ENCODE measurements at places on chromosomes 7 and 10. TPM values are rescaled to one million over a fixed set of nuclear protein-coding genes. Genes with fewer than 3 reads are reported as not detected.
A peak's percentile ranks its signal among the peaks of the same experiment; 100 is the strongest.

The SRGN gene
- total RNA-seq, result 7.9 TPM

The MYOZ1 gene
- 0.44 TPM for total RNA-seq

The ITGB8 gene
- 16.3 TPM for total RNA-seq

The ANKRD7 gene
- total RNA-seq, result not detected

The FAM25G gene
- 3.4 TPM for total RNA-seq

The STEAP4 gene
- total RNA-seq, result 23.6 TPM

The C7orf33 gene
- total RNA-seq, result not detected

The TFR2 gene
- total RNA-seq, result 0.68 TPM

The PANK1 gene
- total RNA-seq, result 5.7 TPM

The AKR1C2 gene
- 115 TPM for total RNA-seq

The GRID2IP gene
- total RNA-seq, result 0.12 TPM

The STOX1 gene
- total RNA-seq, result 0.28 TPM

DNA sequence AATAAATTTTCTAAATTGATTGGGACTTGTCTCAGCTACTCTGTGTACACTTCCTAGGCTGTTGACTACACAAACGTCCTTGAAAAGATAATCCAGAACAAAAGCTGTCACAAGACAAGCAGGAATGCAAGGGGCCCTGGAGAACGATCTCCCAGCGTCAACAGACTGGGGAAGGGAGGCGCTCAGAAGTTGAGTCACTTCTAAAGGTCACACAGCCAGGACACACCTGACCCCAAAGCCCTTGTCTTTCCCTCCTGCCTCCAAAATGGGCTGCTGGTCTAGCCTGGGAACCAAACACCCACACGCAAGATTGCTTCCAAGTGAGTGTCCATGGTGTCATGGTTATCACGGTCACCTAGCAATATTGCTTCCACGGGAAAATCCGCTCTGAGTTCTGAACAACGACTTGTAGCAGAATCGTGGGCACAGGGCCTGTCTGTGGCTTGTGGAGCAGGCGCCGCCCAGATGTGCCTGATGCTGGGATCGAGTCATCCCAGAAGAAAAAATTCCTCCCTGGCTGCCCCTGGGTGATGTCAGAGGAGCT, 49.8 kb downstream of the SPOCK2 start:
- ATAC-seq, result no peak

- no peak for ATAC-seq
Observed at GRCh38 chr10:36446881-36447280, 678.5 kb upstream of the ANKRD30A start.

DNA sequence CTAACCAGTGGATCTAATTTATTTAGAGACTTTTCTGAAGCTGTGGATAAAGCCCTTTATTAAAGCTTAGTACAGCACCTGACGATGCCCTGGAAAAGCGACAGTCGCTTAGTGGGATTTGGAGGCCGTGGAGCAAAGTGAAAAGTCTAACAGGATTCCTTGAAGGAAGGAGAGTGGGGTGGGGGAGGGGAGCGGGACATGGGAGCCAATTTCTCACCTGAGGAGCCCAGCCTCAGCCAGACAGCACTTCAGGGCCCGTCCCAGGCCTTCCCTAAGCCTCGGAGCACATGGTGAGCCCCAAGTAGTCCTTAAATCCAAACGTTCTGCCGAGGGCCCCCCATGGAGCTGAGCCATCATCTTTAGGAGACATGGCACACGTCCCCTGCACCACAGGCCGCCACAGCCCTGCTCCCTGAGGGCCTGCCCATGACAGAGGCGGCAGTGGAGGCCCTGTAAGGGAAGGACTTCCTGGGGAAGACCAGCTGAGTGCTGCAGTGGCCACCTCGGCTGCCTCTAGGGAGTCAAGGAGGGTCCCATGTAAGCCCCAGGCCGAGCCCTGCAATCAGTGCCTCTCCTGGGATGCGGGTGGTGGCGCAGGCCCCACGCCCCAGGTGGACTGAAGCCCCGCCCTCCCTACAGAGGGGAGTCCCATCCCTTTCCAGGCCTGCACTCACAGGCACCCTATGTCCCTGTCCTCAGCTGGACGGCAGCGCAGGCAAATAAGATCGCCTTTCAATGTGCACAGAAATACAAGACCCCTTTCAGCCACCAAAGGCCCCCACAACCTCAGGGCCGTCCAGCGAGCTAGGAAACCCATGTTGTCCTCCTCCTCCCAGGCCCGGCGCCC, 187.0 kb downstream of the MAD1L1 start:
- no peak for ATAC-seq

- peak; percentile 70 for ATAC-seq
Observed at GRCh38 chr7:130941322-130942210, 207.6 kb upstream of the KLF14 start.

GRCh38 chr7:97868314-97868713, 3.9 kb downstream of the ASNS start:
- no peak for ATAC-seq

DNA sequence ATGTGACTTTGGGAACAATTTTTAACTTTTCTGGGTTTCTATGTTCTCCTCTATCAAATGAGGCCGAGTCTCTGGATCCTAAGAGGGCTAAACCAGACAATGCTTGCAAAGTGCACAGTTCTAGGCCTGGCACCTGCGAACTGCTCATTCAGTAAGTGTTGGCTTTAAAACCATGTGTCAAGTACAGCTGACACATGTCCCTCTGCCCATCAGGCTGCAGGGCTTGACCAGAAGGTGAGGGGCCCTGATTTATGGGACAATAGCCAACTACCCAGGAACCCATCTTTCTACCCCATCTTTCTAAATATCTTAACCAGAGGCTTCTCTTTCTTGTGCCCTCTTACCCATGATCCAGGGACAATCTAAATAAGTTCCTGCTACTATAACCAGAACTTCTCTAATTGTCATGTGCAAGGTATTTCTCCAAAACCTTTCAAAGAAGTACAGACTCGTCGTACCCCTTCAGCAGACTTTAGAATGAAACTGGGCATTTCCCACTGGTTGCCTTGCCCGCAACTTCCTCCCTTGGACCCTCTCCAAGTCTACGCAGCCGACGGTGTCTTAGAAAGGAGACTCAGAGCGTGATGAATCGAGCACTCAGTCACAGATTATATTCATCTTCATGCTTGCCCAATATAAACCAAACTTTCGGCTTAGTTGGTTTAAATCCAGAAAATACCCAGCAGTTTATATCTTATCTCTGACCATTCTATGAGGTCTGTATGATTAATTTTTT, 69.8 kb upstream of the STEAP1B start:
- no peak for ATAC-seq

DNA sequence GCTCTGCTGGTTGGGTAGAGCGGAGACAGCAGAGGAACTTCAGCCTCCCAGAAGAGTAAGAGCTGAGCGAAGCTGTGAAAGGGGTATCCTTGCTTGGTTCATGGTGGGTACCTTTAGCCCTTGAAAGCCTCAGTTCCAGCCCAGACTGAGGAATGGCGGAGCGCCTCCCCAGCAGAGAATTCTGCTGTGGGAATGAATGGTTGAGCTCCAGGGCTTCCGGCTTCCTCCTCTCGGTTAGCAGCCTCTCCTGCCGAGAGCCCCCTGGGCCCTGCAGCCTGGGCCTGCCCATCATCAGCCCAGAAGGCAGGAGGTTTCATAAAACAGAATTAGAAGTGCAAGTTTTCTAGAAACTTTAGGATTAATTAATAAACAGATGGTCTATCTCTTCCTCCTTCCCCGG, 79.9 kb upstream of the ANLN start:
- no peak for ATAC-seq

DNA sequence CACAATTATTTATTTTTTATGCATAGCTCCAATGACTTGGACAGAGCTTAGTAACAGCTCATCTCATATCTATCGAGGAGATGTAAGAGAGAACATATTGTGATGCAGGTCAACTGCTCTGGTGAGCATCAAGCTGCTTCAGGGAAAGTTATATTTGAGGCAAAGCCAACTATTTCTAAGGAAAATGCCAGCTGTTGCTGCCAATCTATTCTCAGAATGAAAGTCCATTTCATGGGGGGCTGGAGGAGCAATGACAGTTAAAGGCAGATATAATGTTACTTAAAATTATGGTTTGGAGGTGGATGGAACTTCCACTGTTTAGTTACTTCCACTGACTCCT, 424.8 kb downstream of the KIF20B start:
- no peak for ATAC-seq

DNA sequence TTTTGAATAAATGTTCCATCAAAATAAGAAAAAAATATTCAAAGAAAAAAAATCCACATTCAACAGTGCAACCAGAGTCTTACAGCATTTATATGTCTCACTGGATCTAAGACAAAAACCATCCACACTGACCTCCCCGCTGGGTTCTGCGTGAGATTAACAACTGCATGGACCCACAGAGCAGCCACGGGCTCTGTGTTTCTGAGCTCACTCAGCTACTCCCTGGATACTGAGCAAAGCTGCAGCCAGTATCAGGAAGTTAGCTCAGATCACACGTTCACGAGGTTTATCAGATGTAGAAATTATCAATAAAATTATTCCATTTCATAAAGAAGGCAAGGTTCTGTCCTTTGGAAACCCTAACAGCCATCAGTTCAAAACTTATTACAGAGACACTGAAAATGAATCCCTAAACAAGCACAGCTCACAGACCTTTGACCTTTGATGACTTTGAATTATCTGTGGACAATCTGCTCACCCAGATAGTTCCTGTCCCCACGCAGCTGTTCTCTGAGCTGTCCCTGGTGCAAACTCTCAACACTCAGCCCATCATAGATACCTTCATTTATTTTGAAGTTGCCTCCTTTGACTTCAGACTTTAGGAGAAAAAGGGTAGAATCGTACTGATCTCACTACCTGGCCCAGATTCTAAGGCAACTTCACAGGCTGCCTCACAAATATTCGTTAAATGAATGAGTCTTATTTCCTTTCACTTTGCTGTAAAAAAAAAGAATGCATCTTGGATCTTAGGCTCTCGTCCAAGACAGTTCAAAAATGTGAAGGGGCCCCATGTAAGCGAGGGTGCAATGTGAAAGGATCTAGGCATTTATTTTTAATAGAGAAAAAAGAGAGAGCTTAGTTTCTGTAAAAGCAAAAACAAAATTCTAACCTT, 67.7 kb upstream of the SVIL start:
- no peak for ATAC-seq

DNA sequence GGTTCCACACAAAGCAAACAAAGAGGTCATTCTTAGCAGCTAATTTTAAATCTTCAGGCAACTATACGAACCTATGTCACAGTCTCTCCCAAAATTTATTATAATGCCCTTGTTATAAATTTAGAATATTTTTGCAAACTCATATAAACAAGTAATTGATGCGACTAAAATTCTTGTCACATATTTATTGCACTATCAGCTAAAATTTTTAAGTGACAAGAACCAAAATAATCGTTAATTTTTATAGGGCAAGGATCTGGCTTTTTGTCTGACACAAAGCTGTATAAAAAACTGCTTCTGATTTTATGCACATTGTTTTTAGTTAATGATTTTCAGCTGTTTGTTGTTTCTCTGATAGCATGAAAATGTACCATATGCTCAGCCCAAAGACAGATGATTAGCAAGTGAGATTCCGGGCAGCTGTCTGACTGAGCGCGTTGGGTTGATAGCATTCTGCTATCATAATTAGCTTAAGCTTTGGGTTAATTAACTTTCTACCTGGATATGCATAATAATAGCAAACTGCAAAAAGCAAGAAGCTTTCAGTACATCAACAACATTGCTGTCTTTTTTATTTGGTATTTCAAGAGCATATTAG, 136.0 kb downstream of the MGMT start:
- ATAC-seq, result no peak

GRCh38 chr7:128112781-128113221, 81.6 kb upstream of the LRRC4 start:
- ATAC-seq, result no peak

DNA sequence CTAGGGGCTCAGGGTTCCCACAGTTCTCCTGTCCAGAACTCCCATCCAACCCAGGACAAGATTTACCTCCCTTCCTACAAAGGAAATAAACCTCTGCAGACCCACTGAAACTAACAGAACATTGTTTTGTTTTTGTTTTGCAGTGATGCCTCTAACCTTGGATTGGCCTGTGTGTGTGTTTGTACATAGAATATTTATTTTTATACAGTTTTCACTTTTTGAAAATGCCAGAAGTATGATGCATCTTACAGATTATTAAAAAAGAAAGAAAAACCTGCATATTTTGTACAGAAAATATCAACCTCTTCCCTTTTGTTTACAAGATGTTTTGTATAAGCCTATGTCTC, 94.1 kb upstream of the MACROH2A2 start:
- no peak for ATAC-seq

DNA sequence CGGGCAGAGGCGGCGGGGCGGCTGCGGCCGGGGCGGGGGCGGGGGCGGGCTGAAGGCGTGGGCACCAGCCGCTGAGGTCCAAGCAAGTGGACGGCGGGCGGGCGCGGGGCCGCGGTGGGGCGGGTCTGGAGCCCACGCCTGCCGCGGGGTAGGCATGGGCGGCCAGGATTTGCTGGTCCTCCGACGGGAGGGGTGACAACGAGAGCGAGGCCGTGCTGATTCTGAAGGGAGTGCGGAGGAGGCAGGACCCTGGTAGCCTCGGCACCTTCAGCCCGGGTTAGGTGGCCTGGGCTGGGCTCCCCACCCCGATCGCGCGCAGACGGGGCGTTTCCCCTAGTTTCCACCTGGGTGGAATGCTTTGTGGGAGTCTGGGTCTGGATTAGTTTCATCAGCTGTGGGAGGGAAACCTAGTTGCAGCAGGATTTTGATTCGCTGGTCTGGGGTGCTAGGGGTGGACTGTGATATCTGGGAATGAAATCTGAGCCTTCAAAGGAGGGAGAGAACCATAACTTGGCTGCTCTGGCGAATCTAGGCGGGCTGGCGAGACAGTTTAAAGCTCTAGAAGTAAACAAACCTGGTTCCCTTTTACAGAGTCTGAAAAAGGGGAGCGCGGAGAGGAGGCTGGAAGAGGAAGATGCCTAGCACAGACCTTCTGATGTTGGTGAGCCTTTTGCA, 609 bp downstream of the SGPL1 start:
- ATAC-seq, result peak; percentile 85

GRCh38 chr10:119347181-119347974, 140.0 kb downstream of the GRK5 start:
- ATAC-seq, result no peak

GRCh38 chr7:150736864-150737263, 354 bp upstream of the GIMAP5 start:
- no peak for ATAC-seq

GRCh38 chr7:39269034-39269433, 291.3 kb downstream of the POU6F2 start:
- no peak for ATAC-seq
